ENCODE measurements at places on chromosomes 6 and 20. TPM values are rescaled to one million over a fixed set of nuclear protein-coding genes. Genes with fewer than 3 reads are reported as not detected.

DNA sequence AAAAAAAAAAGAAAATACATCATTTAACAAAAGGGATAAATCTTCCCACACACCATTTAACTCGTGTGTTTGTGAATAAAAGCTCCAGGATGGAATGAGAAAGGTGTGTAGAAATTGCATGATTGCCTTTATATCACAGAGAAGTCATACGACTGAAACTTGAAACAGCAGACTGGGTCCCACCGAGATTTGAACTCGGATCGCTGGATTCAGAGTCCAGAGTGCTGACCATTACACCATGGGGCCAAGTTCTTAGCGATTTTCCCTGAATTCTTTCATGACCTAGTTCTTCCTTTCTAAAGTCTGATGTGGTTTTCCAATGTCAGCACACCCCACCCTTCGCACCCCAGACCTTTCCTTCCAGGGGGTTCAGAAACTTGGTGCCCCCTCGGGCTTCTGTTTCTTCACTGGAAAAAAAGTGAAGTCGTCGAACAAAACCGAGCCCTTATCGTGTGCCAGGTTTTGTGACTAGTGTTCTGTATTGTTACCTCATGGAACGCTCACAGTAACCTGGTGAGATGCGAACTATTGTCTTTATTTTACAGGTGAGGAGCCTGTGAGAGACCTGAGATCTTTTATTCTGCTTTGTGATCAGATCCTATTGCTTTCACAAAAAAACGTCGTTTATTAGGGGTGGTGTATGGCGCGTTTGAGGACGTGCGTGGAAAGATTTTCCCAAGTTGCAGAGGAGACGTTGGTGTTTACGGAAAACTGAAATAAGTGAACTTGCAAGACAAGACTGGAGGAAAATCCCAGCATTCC, 120.8 kb downstream of the OR2B2 start:
- DNase-seq: peak; percentile 57

GRCh38 chr6:39393075-39393474, 70.6 kb upstream of the KCNK16 start:
- no peak for DNase-seq

GRCh38 chr20:47547034-47547387, 45.3 kb downstream of the NCOA3 start:
- DNase-seq: no peak

GRCh38 chr6:92047860-92048259, 1371.5 kb downstream of the EPHA7 start:
- no peak for DNase-seq

DNA sequence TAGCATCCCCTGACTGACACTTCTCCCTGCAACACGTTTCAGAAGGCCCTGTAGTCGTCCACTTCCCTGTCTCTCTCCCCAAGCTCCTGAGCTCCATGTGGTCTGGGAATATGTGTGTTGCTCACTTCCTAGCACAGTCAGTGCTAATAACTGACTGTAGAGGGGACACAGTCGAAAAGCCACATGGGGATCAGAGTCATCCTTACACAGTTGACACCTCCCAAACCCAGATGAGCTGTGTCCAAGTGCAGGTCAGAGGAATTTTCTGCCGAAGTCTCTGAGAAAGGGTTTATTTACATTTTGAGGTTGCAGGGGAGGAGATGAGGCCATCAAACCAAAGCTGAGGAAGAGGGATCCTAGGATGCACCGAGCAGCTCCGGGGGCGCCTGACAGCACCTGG, 3.5 kb upstream of the ADAM33 start:
- no peak for DNase-seq

- no peak for DNase-seq
Measured at GRCh38 chr20:9551808-9552550, 37.6 kb downstream of the LAMP5 start.

DNA sequence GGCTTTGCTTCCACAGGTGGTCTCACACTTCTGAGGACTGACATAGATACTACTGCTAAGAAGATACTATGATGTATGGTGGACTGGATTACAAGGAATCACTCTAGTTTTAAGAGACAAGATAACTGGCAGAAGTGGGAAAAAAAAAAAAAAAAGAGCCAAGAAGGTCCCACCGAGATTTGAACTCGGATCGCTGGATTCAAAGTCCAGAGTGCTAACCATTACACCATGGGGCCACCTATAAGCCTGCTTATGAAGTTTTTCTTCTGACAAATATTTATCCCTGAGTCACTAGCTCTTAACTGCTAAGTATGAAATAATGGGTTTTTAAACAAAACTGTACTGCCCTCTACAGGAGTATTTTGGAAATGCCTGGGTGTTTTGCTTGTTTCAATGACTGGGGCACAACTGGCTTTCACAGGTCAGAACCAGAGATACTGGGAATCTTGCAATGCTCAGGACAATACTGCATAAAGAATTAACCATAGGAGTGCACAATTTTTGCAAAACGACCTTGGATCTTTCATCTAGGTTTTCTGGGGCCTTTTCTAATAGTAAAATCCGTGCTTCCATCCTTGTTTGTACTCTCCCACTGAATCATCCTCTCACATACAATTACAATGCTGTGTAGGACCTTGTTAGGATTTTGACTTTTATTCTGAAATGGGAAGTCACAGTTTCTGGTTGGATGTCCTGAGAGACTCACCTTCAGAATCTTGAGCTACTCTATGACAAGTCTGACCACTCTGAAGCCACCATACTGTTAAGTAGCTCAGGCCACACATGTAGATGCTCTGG, 116.3 kb downstream of the OR2B2 start:
- DNase-seq: no peak

DNA sequence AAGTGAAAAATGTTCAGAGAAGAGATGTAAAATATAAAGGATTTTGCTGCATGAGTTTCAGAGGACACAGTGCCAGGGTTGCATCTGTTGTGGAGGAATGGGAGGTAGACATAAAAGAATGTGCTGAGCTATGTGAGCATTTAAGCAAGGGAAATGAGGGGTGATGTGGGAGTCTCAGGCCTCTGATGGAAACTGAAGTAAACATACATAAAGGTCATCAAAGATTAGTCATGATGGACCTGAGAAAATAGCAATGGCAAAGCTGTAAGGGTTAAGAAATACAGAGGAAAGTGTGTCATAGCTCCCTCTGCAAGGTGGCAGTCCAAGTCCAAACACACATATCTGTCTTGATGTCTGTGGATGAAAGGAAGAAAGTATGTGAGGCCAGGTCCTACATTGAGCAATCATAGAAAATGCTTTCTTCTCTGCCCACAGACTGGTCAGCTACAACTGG, 306.6 kb upstream of the ECI2 start:
- no peak for DNase-seq

DNA sequence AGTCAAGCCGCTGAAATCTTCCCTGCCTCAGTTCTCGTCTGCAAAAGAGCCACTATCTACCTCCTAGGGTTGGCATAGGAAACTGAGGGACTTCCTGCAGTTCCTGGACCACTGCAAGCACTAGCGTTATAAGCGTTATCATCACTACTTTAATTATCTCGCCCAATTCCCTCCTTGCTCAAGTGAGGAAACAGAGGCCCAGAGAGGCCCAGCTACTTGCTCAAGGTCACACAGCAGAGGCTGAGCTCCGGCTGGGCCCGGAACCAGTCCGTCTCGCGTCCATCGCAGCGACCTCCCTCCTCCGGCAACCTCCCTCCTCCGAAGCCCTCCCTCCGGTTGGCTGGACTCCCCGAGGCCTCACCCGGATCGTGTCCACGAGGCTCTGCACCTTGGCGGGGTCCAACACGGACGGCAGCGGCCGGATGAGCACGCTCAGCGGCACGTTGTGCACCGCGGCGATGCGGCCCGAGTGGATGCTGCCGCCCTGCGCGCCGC, 338 bp downstream of the SRXN1 start:
- no peak for DNase-seq

- DNase-seq: peak; percentile 45
Measured at GRCh38 chr6:169868458-169868857, 117.0 kb downstream of the ERMARD start.

GRCh38 chr20:41865938-41866337, 247.8 kb upstream of the CHD6 start:
- no peak for DNase-seq

GRCh38 chr6:21691685-21692346, 98.3 kb downstream of the SOX4 start:
- DNase-seq: no peak

GRCh38 chr6:48736501-48737206, 625.7 kb upstream of the PTCHD4 start:
- DNase-seq: no peak

DNA sequence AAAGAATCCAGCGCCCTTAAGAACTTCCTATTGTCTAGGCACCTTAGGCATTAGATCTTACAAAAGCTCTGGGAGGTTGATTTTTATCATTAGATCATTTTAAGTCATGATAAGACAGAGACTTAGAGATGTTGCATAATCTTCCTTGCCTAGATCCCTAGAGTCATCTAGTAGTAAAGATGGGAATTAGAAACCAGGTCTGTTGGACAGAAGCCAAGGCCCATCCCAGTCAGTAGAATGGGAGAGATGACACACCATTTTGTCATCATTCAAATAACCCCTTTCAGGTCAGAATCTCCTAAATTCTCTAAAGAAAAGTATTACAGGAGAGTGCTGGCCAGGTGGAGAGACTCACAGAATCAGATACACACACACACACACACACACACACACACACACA, 579.1 kb downstream of the BMP2 start:
- no peak for DNase-seq

- no peak for DNase-seq
Measured at GRCh38 chr6:15132854-15133670, 112.8 kb upstream of the JARID2 start.

The BMP2 gene
- total RNA-seq: 2.9 TPM

The BANF2 gene
- not detected for total RNA-seq

The SDHAF4 gene
- 9.0 TPM for total RNA-seq

The MUC21 gene
- not detected for total RNA-seq

The NRSN1 gene
- not detected for total RNA-seq

The HLA-DPA1 gene
- total RNA-seq: 13.8 TPM

The FAM217A gene
- not detected for total RNA-seq

The HLA-DRB1 gene
- 49.4 TPM for total RNA-seq

The TP53TG5 gene
- total RNA-seq: 0.38 TPM

The NKAPL gene
- total RNA-seq: 5.0 TPM
